ENCODE measurements at places on chromosomes 12 and 14.

GRCh38 chr12:105382771-105383622, 52.5 kb downstream of the C12orf75 start:
- peak; percentile 5 for DNase-seq

- no peak for DNase-seq
Measured at GRCh38 chr14:71648725-71649124, 283.5 kb upstream of the RGS6 start.

- DNase-seq, result peak; percentile 64
Measured at GRCh38 chr12:111529424-111530368, 69.4 kb downstream of the ATXN2 start.

- no peak for DNase-seq
Measured at GRCh38 chr12:86376052-86376451, 119.9 kb upstream of the MGAT4C start.

DNA sequence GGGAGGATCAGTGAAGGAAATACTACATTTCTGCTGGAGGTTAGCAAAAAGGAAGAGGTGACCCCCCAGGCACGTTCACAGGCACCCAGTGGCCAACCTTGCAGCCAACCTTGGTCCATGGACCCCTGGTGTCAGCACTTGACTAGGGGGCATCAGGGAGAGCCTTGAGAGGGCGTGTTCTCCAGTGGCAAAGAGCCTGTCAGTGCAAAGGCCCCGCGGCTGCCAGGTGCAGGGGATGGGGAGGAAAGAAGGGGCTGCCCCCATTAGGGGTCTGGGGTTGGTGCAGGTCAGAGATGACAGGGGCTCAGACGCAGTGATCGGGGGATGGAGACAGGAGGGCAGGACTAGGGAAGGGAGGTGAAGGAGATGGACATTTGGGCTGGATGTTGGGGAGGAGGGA, 22.7 kb upstream of the ULK1 start:
- DNase-seq, result no peak

GRCh38 chr14:56875104-56875675, 64.9 kb upstream of the OTX2 start:
- no peak for DNase-seq

DNA sequence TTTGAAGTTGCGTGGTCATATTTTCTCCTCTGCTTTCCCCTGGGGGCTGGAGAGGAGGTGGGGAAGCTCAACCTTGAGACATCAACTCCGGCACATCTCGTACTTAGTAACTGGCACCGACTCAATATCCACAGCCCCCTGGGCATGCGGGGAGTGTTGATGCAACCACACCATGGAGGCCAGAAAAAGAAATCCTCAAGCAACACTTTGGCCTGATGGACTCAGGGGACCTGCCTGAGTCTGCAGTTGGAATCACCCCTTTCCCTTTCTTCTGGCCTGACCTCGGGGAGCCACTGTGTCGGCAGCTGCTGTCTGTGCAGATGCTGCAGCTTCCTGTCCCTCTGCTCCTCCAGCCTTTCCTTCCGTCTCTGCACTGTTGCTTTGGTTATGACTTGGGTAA, 11.4 kb upstream of the AACS start:
- DNase-seq, result no peak

DNA sequence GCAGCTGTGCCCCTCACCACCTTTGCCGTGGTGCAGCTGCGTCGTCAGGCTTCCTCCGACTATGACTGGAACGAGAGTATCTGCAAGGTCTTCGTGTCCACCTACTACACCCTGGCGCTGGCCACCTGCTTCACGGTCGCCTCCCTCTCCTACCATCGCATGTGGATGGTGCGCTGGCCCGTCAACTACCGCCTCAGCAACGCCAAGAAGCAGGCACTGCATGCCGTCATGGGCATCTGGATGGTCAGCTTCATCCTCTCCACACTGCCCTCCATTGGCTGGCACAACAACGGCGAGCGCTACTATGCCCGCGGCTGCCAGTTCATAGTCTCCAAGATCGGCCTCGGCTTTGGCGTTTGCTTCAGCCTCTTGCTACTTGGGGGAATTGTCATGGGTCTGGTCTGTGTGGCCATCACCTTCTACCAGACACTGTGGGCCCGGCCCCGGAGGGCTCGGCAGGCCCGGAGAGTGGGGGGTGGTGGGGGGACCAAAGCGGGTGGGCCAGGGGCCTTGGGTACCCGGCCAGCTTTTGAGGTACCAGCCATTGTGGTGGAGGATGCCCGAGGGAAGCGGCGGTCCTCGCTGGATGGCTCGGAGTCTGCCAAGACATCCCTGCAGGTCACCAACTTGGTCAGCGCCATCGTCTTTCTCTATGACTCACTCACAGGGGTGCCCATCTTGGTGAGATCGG, 2.6 kb downstream of the GPR162 start:
- DNase-seq, result no peak

DNA sequence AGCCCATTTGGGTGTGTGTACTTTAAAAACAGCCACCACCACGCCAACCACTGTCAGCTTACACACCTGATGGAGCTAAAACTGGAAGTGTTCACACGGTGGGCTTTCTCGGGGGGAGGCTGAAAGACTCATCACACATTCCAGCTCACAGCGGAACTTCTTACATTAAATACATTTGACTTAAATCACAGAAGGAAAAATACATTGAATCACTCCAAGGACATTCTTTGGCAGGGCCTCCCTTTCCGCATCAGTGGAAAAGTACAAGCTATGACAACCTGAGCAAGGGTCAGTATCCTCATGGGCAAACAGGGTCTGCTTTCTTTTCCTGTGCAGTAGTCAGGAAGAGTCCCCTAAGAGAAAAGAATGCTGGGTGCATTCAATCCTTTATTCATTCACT, 31.0 kb upstream of the TC2N start:
- DNase-seq, result no peak

DNA sequence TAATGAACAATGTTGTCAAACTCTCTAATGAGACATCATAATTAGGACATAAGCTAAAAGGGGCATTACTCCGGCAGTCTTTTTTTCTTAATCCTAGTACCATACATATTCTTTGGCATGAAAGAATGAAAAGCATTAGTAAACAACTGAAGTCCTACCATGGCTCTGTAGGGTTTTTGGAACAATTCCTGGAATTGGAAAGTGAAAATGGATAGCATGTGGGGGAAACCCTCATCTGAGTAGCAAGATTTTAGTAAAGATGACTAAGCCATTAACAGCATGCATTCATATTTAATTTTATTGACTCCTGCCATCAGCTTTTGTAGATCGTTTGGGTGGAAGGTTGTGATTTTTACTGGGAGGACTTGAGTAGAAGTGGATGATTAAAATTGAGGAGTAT, 216.2 kb upstream of the PDZRN4 start:
- no peak for DNase-seq

DNA sequence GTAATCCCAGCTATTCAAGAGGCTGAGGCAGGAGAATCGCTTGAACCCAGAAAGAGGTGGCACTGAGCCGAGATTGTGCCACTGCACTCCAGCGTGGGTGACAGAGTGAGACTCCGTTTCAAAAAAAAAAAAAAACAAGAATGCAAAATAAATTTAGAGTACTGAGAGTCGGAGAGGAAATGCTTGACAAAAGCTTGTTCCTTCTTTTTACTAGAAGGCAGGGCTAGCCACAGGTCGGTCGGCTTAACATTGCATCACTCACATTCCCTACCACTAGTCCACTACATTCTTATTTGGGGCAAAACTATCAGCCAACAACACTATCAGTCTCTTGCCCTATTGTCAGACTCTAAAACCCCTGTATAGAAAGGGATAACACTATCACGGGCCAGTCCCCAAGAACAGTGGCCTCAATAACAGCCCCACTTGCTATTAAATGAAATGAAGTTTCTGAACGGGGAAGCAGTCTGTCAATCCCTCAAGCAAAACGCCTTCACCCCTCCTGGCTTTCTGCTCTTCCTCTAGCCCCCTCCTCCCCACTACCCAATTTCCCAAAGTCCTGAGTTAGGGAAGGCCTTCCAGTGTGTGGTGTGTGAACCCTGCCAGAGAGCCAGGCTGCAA, 1.0 kb downstream of the RNF41 start:
- DNase-seq, result no peak

DNA sequence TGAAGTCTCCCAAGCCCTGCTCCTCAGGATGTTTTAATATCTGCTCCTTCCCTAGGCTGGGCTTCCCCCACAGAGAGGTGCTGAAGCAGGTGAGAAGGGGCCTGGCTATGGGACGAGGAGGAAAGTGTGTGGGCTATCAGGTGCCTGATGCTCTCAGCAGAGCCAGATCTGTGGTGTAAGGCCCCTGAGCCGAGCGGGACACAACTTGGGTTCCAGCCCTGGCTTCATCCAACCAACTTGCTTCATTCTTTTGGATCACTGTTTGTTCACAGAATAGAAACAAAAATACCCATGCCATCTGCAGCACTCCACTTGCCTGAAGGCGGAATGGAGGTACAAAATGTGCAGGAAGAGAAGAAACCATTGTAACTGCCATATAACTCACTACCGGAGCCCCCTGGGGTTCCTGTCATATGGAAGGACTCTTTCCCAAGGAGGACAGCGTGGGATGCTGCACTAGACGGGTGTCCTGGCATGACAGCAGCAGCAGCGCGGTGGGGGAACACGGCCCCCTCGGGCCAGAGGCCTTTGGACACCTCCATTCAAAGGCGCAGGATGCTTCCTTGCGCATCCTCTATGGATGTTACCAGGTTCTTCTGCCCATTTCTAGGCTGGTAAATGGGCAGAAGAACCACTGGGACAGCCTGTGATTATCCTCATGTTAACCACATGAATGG, 95.8 kb downstream of the CRACR2A start:
- DNase-seq, result no peak

DNA sequence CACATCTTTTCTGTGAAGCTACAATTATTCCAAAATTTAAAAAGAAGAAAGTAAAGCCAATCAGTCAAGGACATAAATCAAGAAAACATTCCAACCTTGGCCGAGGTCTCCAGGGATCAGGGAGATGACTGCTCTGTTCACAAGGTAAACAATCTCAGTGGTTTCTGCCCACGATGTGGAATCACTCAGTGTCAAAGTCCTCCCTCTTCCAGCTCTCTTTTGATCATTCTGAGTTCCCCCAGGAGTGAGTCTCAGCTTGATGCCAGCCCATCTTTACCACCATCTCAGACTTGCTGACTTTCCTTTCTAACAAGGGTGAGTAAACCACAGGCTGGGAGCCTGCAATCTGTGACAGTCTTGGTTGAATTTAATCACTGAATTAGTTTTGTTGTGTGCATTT, 4.8 kb upstream of the SERPINA9 start:
- DNase-seq, result no peak

DNA sequence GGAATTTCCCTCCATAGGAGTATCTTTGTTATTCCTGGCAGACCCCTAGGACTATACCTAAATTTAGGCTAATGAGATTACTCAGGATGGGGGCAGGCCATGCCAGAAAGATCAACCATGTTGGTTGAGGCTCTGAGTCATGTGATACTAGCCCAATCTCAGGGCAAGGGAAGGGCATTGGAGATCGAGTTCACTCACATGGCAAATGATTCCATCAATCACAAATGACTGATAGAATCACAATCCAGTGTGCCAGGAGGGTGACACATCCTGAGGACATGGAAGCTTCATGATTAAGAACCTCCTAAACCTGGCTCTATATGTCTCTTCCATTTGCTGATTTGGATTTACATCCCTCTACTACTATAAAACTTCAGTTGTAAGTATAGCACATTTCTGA, 182.3 kb downstream of the NTF3 start:
- DNase-seq, result no peak

DNA sequence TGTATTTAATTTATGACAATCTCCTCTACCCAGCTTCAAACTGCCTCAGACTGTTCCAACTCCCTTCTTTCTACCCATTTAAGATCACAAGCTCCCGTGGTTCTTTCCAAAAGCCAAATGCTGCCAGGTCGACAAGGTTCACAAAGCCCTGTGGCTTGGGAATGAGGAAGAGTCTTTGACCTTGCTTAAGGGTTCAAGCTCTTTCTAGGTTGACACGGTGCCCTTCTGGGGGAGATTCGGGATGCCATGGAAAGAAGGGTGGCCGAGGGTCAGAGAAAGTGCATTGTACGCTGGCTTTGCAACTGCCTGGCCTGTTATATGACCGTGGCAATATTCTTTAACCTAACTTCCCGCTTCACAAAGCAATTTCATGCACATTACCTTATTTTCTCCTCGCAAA, 239.3 kb downstream of the ANO2 start:
- DNase-seq, result no peak

- no peak for DNase-seq
Measured at GRCh38 chr12:113248842-113249435, 27.7 kb downstream of the TPCN1 start.

- DNase-seq, result no peak
Measured at GRCh38 chr12:62297321-62297720, 37.1 kb downstream of the USP15 start.

DNA sequence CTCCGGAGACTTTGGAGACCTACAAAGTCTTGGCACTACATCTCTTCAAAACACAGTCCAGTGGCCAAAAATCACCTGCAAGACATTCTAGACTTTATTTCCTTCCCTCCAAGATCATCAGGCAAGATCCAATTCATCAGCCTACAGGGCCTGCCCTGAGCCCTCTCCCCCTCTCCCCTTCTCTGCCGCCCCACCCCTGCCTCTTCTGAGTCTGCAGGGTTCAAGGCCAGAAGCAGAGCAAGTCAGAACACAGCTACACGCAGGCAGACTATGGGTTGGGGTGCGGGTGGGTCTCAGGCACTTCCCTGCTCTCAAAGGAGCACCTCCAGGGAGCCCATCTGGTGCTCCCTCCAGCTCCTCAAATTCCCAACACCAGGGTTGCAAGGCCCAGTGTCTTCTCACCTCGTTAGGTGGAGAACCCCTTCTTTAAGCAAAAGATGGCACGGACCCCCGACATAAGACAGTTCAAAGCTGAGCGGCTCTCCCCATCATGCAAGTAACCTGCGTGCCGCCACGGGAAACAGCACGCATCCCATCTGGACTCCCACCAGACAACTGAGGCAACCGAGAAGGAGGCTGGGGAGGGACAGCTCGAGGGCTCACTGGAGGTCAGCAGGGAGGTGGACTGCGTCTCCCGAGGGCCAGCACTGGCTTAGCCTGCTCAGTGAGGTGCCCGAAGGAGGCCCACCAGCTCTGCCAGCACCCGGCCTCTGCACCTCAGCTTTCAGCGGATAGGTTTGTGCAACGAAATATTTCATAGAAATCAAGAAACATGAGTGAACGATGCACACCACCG, 5.6 kb upstream of the INF2 start:
- no peak for DNase-seq

- no peak for DNase-seq
Measured at GRCh38 chr14:102081231-102082080, 5.4 kb downstream of the HSP90AA1 start.

- DNase-seq, result no peak
Measured at GRCh38 chr14:51582437-51582836, 69.3 kb upstream of the FRMD6 start.

- DNase-seq, result no peak
Measured at GRCh38 chr14:67892466-67893100, 73.0 kb downstream of the RAD51B start.

DNA sequence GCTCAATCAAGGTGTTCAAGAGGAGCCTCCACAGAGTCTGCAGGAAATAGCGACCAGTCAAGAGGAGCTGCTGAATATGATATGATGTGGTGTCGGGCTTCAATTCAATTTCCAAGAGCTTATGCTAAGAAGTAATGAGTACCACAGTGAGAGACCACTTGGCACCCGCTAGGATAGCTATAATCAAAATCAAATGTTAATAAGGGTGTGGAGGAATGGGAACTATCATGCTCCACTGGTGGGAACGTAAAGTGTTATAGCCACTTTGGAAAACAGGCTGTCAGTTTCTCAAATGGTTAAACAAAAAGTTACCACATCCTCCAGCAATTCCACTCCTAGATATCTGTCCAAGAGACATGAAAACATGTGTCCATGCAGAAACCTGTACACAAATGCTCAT, 6.7 kb downstream of the POLR3B start:
- no peak for DNase-seq

GRCh38 chr12:122834104-122834920, 945 bp upstream of the HIP1R start:
- peak; percentile 19 for DNase-seq

GRCh38 chr12:61863811-61864210, 396.4 kb upstream of the USP15 start:
- DNase-seq, result no peak
